Bronchial smooth muscle cell (primary cell): ENCODE measurements at places on chromosomes 1 and 21. TPM values are rescaled to one million over a fixed set of nuclear protein-coding genes. Genes with fewer than 3 reads are reported as not detected.

The NBPF6 gene
- total RNA-seq: not detected in 2 replicates

The FCER1G gene
- total RNA-seq: not detected in 2 replicates

The SPRR5 gene
- total RNA-seq: not detected in 2 replicates

The PRXL2B gene
- total RNA-seq: 3.8 and 6.6 TPM in 2 replicates

The HJV gene
- total RNA-seq: not detected in 2 replicates

The CLCA4 gene
- total RNA-seq: not detected in 2 replicates

The LCE1D gene
- not detected in 2 replicates for total RNA-seq

The ATP6V1G3 gene
- total RNA-seq: not detected in 2 replicates

The MSH4 gene
- 0.16 and 0.52 TPM in 2 replicates for total RNA-seq

The MAP3K7CL gene
- 1.1 and 3.0 TPM in 2 replicates for total RNA-seq
